ENCODE measurements at places on chromosomes 11 and 22.
A peak's percentile ranks its signal among the peaks of the same experiment; 100 is the strongest.

DNA sequence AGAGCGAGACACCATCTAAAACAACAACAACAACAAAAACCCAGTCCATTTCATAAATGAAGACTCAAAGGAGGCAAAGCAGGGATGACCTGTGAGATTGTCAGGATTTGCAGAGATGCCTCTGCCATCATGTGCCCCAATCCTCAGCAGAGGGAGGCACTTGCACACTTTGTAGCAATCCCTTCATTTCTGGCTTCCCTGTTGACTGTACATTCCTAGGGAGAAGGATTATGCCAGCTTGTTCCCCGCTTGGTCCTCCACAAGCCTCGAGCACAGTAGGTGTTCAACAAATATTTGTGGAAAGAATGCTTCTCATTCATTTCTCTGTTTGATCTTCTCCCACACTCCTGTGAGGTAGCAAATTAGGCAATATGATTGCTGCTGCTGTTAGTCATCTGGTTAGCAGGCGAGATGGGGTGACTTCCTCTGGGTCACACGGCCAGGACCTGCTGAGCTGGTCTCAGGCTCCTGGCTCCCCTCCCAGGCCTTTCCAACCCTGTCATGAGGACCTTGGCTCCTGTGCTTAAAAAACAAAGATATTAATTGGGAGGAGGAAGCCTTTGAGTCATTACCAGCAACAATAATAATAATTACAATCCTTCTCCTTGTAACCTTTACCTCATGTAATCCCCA lies 34.1 kb downstream of the LIF start:
- peak; percentile 77 for DNase-seq

DNA sequence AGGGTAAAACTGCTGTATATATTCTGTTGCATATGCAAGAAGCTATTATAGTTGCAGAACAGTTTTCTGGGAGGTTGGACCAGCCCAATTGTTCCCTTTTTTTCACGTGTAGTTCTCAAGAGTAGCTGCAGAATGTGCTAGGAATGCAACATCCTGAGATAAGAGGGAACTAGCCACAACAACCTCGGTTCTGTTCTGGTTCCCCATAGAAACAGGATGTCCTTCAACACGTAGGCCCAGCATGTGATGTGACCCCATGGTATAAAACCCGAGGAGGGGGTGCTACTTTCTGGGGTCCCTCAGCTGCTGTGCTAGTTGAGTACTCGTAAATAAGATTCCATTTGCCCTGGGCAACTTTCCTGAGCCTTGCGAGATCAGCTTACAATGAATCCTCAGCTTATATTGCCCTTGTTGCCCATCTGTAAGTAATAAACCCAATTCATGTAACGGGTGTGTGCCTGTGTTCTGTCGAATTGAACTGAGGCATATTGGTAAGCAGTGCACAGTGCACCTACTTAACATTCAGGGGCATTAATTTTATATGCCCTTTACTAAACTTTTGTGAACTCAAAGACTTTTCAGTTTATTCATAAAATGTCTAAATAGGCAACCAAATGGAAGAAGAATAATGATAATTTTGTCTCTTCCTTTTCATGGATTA lies 23.0 kb upstream of the TRAF6 start:
- DNase-seq = no peak

DNA sequence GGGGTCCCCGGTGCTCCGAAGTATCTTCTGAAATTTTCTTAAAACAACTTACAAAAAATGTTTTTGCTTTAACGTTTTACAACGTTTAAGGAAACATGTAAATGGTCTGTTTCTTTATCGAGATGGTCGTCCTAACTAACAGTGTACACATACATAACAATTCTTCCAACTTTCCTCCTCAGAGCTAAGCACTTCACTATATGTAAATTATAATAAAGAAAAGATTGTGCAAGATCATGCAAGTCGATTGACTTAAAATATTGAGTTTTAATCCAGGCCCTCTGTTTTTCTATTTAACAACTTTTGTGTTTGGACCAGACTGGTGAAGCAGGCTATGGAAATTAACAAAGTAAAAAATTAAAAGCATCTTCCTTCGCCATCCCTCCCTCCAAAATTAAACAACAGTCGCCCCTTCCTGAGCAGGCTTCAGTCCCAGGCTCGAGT lies 4.9 kb downstream of the ALX4 start:
- DNase-seq = no peak

GRCh38 chr11:34134765-34135164 lies 29.3 kb downstream of the NAT10 start:
- DNase-seq = no peak

- no peak for DNase-seq
These were observed 38.3 kb upstream of the BRSK2 start for GRCh38 chr11:1351278-1351937.

Measured in LNCaP clone FGC (cell line).